MV-4-11 (cell line): ENCODE measurements at places on chromosomes 6 and 20.

DNA sequence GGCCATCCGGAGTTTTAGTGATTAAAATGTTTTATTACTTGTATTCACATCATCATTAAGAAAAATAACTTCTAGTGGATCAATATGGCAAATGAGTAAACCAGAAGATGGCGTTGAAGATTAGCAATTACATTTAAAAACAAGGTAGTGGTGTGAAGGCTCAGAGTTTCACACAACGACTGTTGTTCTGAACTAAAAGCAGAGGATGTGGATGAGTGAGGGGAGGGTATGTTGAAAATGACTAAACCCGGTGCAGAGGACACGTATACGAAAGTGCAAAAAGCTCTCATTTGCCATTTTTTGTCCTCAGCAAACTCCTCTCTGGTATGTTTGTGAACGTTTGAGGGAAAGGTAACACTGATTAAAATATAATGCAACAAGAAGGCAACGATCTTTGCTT lies 1.9 kb upstream of the IRF4 start:
- DNase-seq, result peak; percentile 29

GRCh38 chr6:13140980-13141379 lies 187.4 kb downstream of the TBC1D7 start:
- no peak for DNase-seq

- no peak for DNase-seq
These were observed 333 bp upstream of the SMIM13 start for GRCh38 chr6:11093376-11093625.

DNA sequence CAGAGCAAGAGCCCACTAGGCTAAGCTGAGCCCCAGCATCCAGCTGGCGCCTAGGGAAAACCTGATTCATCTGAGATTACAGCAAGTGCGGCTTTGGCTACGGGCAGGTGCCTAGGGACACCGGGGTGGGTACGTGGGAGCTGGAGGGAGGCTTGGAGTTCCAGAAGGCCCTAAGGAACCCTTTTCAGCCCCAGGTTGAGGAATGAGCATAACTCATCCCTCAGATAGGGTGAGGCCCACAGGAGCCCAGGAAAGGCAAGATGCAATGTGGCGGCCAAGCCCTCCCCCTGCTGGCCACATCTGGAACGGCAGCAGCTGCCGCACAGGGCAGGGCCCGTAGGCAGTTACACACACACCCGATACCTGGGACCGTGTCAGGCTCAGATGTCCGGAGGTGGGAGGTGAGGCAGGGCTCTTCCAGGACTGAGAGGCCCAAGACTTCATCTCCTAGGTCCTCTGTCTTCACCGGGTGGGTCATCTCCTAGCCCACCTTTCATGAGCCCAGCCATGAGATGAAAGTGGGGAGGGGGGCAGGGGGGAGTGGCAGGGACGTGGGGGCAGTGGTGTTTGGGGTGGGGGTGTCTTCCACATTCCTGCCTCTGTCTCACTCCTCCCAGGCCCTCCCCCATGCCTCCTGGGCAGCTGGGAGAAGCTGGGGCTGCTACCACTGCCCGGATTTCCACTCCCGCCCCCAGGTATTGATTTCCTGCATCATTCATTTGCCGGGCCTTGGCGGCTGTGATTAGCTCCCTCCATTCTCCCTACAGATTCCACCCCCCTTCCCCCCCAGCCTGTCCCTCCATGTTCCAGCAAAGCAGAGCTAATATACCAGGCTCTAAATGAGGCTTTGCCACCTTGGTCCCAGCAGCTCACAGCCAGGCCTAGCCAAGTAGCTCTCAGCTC lies 5.5 kb downstream of the MDGA1 start:
- DNase-seq, result peak; percentile 38

DNA sequence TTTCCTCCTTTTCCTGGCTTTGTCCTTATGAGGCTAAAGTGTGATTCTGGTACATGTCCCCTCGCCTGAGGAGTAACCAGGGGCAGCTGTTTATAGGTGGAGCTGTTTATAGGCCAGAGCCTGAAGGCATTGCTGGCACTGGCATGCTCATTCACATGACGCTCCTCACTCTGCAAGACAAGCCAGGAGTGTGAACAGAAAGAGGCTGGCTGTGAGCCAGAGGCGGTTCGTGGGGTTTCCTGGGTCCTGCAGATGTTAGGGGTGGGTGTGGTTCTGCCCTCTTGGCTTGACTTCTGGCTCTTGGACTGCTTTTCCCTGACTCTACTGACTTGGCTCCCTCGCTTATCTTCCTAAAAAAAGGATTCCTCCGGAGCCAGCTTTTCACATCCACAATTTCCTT lies 12.8 kb upstream of the MDFI start:
- peak; percentile 21 for DNase-seq

- DNase-seq, result no peak
These were observed 4.1 kb downstream of the HLA-A start for GRCh38 chr6:29946223-29947076.

GRCh38 chr20:13858439-13858838 lies 73.6 kb downstream of the NDUFAF5 start:
- DNase-seq, result no peak

DNA sequence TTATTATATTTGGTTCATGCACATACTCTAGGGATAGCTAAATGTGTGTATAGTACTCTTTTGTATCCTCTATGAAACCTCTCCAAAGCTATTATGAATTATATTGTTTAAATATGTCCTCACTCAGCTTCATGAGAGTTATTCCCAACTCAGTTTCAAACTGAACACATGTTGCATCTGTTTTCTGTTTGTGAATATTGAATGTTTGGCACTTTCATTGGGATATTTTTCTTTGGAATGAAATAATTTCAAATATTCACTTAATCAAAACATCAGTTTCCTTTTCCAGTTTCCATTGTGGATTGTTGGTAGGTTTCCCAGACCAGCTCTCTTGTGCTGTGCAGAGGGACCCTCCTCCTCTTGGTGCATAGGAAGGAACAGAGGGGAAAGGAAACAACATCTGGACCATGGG lies 46.6 kb downstream of the HDAC2 start:
- DNase-seq, result no peak

- DNase-seq, result no peak
These were observed 18.9 kb downstream of the PREP start for GRCh38 chr6:105384004-105384403.

DNA sequence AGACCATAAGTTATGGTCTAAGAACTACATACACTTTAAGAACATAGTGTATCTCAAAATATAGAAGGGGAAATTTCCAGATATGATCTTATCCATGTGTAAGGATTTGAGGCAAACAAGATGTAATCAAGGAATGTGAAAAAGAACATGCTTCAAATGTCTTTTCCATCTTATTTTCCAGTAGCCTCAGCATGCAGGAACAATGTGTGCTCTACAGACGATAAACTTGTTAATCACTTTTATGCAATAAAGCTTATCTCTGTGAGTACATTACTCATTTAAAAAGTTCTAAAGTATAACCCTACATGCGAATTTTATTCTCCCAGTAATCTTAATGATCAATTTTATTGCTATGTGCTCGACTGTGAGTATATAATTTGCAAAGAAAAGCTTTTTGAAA lies 185.2 kb downstream of the ALDH8A1 start:
- DNase-seq, result no peak

GRCh38 chr20:37903317-37904007 lies 535 bp downstream of the VSTM2L start:
- no peak for DNase-seq

- no peak for DNase-seq
These were observed 530.2 kb upstream of the MAN1A1 start for GRCh38 chr6:119879731-119880130.

DNA sequence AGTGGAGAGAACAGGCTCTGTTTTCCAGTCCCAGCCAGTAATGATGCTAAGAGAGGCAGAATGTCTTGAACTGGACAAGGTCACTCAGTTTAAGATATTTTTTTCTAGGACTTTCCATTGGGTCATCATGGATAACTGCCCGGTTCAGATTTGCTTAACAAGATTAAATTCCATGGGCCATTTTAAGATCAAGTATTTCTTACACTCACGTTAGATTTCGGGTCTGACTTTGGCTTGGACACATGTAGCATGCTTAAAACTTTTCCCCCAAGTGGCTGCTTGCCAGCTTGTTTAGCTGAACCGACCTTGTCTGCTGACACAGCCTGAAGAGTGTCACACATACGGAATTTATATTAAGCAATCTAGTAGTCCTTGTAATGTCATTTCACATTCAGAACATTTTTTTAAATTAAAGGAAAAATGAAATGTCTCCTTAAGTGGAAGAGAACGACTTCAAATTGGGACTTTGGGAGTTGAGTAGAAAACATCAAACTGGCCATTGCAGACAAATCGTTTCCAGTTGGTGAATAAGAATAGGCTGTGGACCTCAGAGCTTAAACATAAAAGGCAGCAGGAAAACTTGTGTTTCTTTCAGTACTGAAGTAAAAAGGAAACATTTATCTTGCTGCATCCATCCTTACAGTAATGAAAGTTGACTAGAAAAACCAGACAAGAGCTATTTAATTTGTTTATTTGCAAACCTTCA lies 29.0 kb downstream of the ARMC2 start:
- no peak for DNase-seq

- no peak for DNase-seq
These were observed 28.1 kb upstream of the ADTRP start for GRCh38 chr6:11806561-11807317.

DNA sequence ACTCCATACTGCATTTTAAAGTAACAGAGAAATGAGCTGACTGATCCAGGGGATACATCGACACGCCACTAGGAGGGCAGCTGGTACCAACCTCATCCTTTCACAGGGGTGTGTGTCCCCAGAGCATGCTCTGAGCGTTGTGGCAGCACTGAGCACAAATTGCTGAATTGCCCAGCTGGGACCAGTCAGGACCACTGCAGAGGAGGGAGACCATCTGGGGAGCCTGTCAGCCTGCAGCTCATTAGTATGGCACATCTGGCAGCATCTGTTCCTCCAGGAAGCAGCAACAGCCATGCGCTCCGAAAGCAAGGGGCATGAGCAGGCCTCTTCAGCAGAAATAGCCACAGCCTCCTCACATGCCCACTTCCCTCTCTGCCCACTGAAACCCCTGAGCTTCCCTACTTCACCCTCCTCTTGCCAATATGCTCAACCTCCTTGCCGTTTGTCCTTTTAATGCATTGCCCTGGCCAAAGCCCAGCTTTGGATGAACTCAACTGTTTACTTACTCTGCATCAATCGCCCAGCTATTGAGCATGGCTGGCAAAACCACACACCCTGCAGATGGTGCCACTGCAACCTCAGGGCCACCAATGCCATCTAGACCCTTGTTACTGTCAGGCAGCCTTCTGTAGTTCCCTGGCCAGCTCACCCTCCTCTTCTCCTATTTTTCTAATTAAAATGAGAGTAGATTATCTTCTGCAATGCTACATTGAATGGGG lies 77.6 kb upstream of the NEDD9 start:
- peak; percentile 73 for DNase-seq

DNA sequence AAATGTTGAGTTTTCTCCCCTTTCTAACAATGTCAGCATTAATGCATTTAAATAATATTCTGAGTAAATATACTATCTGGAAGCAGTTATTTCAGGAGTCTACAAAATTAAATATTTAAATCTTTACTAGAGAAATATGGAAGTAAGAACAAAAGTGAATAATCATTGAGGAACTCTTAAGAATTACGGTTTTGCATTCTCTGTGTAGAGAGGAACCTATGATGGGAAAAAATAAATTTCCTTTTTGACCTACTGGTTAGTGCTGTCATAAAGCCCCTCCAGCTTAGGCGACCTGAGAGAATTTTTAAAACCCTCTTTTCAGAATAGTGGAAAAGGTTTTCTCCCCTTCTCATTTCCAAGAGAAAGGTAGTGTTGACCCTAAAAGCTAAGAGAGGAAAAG lies 64.8 kb downstream of the ATXN1 start:
- DNase-seq, result no peak

GRCh38 chr6:67165606-67166005 lies 1458.6 kb upstream of the EYS start:
- no peak for DNase-seq

DNA sequence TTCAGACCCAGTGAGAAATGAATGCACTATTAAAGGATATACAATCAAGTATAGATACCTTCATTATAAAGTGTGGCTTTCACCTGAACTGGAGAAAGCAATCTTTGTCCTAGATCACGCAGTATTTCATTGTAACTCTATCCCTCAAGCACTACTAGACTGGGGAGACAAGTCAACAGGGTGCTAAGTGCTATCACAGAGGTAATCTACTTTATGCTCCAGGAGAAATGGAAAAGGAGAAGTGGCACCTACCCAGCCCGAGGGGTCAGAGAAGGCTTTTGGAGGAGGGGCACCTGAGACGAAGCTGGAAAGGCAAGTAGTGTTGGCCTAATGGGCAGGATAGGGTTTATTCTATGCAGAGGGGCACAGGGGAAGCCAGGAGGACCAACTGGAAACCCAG lies 17.1 kb downstream of the ZHX3 start:
- DNase-seq, result no peak

DNA sequence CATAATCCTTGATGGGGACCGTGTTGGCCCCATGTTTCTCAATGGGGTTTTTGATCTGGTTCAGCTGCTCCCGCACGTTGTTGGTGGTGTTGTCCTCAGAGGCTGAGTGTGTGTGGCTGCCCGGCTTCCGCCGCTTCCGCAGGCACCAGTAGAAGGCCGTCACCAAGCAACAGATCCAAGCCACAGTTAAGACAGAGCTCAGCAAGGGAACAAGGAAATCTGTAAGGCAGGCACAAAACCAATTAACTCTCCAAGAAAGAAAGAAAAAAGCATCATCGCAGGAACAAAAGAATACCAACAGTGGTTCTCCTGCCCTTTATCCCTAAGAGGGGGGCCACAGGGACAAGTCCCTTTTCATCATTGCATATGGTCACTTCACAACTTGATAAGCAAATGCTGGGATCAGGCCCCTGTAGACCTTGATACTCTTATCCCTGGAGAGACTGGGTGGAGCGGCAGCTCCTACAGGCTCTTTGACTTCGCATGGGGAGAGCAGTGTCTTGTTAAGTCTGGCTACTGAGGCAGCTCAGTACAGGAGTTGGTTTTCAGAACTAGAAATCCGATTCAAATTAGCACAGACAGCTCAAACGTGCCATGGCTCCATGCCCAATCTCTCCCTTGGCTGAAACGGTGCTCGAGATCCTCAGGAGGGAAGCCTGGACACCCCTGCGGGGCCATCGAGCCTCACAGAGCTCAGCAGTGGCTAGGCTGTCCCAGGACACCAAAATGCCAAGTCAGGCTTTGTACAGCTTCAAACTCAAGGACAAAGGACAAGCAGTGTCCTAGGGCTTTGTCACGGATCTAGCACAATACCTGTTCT lies 33.9 kb downstream of the JAG1 start:
- no peak for DNase-seq

DNA sequence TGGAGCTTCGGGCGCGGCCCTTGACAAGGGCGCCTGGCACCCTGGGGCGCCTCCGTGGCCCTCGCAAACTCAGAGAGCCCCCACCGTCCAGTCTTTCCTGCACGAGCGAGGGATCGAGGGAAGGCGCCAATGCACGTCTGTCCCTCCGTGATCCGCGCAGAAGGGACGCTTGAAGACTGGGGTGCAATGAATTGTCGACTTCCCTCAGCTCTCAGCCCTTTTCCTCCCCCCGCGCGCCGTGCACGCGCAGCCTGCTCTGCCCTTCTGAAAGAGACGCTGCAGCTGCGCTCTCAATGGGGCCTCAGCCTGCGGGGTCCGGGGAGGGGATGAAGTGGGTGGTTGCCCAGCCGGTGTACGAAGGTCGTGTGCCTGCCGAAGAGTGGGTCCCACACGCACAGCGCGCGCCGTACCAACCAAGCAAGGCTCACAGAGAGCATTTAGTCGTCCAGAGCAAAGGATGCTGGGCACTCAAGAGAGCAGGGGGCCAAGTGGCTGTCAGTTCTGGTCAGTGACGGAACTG lies 5.5 kb upstream of the SOX4 start:
- peak; percentile 45 for DNase-seq

- DNase-seq, result no peak
These were observed 6.5 kb upstream of the GATA5 start for GRCh38 chr20:62482146-62482809.

- no peak for DNase-seq
These were observed 1.3 kb downstream of the AVP start for GRCh38 chr20:3082955-3083952.
